ENCODE measurements at places on chromosomes 13 and 19.

GRCh38 chr13:84934911-84935310 is 864.3 kb downstream of the SLITRK6 start:
- DNase-seq = no peak

GRCh38 chr13:30792285-30793000 is 57.1 kb downstream of the ALOX5AP start:
- no peak for DNase-seq

DNA sequence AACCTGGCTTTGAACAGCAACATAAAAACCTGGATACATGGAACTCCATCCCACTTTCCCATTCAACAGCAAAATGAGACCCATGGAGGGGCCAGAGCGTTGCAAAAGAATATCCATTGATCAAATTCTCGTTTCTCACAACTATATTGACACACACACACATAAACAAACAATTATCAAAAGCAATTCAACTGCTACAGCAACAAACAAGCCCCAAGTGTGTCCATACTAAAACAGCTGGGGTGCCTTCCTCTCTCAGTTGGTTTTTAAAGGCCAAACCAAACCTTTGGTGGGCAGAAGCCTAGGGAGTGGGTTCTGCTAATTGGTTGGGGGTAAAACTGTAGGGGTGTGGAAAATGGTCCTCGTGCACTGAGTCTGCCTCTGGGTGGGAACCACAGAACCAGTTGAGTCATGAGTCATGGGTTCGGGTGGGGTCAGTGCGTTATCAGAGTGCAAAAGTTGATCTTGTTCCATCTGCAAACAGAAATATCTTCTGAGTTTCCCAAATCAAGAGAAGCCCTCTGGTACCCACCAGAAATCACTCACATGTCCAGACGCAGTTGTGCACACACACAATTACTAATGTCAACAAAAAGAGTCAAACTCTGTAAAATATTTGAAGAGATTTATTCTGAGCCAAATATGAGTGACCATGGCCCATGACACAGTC is 18.5 kb downstream of the GPR42 start:
- no peak for DNase-seq

GRCh38 chr13:45826731-45827130 is 24.8 kb downstream of the SIAH3 start:
- no peak for DNase-seq

GRCh38 chr13:25649001-25649633 is 277.3 kb downstream of the ATP8A2 start:
- DNase-seq = no peak

GRCh38 chr19:47598407-47599349 is 10.3 kb upstream of the BICRA start:
- DNase-seq = no peak

- no peak for DNase-seq
These were observed 116.3 kb downstream of the FOXO1 start for GRCh38 chr13:40550130-40550529.

- no peak for DNase-seq
These were observed 534 bp downstream of the STK24 start for GRCh38 chr13:98576200-98576945.

DNA sequence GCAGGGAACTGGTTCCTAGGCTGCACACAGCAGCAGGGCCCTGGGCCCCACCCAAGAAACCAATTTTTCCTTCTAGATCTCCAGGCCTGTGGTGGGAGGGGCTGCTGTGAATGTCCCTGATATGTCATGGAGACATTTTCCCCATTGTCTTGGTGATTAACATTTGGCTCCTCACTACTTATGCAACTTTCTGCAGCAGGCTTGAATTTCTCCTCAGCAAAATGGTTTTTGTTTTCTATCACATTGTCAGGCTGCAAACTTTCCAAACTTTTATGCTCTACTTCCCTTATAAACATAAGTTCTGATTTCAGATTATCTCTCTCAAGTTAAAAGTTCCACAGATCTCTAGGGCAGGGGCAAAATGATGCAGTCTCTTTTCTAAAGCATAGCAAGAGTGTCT is 310.2 kb upstream of the PCDH20 start:
- no peak for DNase-seq

DNA sequence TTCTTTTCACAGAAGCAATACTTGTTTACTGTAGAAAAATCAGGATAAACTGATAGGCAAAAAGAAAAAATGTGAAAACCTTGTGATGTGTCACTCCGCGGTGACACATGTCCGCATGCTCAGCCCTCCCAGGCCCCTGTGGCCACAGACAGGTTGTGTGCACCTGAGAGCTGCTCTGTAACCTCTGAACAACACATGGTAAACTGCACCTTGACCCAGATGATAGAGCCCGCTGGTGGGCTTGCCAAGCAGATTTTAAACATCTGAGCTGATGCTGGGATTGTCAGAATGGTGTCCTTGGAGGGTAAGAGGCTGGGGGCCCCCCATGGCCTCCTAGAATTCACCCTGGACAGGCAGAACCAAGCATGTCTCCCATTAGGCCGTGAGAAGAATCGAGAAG is 33.8 kb downstream of the DHRS12 start:
- DNase-seq = no peak

DNA sequence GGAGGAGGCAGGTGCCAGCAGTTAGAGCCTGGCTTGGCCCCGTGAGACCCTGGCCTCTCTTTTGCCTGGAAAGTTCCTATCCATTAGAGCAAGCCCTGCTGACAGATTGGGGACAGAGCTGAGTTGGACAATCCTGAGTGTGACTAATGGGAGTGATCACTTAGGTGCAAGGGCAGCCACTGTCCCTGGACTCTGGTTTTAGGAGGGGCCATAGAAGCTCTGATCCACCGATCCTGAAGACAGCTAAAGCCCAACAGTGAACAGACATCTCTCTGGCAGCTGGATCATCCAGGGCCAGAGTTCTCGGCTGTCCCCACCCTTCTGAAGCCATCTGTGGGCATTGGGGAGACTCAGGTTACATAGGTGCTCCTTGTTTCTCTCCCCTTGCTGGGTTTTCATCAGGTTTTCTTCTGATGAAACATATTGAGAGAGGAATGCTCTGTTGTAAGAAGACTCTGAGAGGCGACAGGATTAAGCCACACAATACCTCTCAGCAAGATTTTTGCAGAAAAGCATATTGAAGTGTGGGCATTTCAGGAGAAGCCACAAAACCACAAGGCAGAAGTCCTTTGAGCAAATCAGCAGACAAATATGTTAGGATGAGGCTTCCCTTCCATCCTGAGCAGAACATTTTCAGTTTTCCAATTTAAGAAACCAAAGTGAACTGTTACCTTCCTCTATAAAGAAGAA is 288.0 kb upstream of the MAB21L1 start:
- no peak for DNase-seq

DNA sequence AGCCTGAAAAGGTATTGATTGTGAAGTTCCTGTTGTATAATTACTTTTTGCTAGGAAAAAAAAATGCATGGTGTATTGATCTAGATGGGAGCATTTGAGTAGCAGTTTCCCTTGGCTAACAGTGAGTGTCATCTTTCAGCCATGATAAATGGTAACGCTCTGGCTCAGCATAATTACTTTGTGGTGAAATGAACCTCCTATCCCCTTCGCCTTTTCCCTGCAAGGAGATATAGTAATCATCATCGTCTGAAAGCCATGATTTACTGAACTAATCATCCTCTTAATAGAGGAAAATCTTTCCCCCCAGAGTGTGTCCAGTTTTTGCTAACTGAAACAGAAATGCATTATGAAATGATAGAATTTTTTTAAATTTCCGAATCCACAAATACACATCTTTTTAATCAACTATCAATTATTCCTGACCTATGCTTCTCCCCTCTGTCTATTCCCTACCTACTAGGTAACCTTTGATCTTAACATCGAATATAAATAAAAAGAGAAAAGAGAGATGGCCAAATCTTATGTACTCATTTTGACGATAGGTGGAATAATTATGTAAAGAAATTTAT is 88.7 kb downstream of the MAB21L1 start:
- no peak for DNase-seq

DNA sequence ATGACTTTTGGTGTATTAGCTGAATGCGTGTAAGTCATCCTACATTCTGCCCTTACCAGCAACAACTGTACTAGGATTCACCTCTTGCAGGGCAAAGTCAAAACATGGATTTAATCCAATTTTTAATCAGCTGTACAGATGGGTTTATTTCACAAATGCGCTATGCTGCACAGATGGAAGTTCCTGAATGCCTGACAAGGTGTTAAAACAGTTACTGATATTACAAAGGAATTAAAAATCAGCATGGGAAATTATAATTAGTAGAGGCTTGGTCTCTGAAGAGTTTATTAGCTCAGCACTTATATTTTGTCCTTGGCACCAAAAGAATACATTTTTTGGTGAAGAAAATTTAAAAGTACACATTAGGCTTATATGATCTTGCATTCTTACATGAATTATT is 448.9 kb downstream of the PCDH9 start:
- no peak for DNase-seq

- no peak for DNase-seq
These were observed 59.6 kb downstream of the WDFY2 start for GRCh38 chr13:51643882-51644281.

GRCh38 chr13:31207661-31208552 is 8.1 kb downstream of the B3GLCT start:
- no peak for DNase-seq

- no peak for DNase-seq
These were observed 8.4 kb downstream of the ARL11 start for GRCh38 chr13:49636705-49637104.

GRCh38 chr19:2331601-2332246 is 3.2 kb downstream of the SPPL2B start:
- DNase-seq = no peak

DNA sequence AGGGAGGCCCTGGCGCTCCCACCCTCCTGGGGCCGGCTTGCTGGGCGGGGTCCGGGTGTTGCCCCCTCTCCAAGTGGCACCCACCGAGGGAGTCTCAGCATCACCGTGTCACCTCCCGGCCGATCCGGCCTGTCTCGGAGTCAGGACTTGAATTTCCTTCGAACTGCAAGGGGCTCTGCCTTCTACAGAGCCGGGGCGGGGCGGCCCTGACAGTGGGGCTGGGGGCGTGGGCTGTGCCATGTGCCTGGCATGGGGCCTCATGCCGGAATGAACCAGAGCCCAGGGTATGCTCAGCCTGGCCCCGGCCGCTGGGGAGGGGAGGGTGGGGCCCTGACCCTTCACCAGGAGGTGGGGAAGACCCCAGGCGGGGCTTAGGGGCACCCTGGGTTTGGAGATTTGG is 47.0 kb upstream of the TCF3 start:
- no peak for DNase-seq

DNA sequence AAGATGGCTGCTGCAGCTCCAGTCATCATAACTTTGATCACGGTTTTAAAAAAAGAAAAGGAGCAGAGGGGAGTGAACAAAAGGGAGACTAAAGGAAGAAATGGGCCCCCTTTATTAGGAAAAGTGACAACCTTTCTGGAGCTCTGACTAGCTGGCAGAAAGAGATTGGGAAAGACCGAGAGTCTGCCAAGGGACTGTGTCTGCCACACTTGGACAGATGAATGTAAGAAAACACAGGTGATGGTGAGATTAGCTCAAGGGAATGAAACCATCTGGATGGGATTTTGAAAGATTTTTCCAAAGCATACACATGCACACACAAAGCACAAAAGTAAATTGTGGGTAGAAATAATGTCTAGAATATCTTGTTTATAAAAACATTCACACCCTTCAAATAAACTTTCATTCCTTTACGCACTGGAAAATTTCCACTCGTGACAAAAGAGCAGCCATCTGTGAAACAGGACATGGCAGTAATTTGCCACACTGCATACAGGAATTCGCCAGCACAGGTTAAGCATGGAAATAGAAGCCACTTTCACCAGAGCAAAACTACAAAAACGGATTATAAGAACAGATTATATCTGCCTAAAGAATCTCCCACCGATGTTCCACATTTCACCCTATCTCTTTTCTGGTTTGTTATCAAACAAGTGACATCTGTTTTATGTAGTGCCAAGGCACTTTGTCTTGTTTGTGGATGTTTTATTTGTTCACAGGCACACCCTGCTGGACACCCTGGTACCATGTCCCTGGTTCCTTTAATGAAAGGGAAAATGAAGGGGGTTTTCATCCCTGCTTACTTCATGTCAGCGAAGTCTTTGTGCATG is 819.5 kb downstream of the DIAPH3 start:
- DNase-seq = no peak

Measured in T follicular helper cell (primary cell).